ENCODE measurements at places on chromosomes 11 and 22.

GRCh38 chr11:60934124-60934789 is 10.0 kb downstream of the TMEM132A start:
- DNase-seq, result no peak

GRCh38 chr11:69489031-69489745 is 7.7 kb downstream of the LINC01488 start:
- no peak for DNase-seq

GRCh38 chr11:134072844-134073243 is 4.0 kb downstream of the JAM3 start:
- no peak for DNase-seq

DNA sequence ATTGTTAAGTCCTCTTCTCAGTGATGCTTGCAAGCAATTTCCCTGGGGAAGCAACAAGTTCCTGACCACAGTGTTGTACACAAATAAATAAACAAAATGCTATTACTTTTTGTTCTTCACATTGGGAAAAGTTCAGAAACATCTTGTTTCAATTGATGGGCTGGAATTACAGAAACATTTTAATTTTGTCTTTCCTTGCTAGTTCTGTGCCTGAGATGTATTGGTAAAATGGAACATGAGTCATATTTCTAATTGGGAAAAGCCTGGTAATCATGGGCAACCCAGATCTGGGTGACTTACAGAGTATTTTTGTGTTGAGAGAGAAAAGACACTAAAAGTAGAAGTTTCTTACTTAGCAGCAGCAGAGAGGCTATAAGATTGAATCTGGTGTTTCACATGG is 576 bp upstream of the BLID start:
- DNase-seq, result no peak

DNA sequence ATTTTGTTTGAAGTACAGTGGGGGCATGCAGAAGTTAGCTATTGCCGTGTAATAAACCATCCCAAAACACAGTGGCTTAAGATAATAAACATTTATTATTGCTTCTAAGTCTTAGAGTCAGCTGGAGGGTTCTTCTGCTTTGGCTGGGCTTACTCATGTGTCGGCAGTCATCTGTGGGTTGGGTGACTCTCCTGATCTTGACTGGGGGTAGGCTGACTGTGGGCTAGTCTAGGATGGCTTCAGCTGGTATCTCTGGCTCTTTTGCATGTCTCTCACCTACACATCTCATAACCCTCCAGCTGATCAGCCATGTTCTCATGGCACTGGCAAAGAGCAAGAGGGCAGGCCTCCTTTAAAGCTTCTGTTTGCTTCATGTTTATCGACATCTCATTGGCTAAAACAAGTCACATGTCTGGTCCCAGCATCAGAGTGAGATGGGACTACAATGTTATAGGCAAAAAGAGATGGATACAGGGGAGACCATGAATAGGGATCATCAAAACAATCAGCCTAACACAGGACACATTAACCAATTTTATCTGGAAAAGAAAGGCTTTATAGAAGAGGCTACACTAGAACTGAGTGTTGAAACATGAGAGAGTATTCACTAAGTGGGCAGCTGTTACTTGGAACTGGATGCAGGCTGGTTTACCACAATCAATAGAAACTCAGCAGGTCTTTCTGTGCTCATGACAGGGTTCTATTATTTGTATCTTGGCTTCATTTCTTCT is 5.1 kb downstream of the LRRC51 start:
- no peak for DNase-seq

DNA sequence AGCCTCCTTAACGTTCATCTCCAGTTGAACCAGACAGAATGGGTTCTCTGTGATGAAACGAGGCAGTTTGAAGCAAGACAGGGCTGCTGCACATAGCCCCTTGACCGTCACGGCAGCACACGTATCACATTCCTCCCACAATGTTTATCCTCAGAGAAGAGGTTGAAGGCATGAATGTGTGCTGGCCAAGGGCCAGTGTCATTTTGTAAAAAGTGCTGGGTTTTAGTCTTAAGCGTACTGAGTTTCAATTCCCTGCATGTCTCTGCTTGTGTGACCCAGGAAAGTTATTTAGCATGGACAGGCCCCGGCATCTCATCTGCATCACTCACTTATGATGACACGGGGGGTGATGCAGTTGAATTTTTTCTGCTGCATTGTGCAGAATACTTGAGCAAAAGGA is 31.6 kb downstream of the TTC12 start:
- no peak for DNase-seq

- no peak for DNase-seq
Observed at GRCh38 chr11:44585421-44585820, 20.0 kb downstream of the CD82 start.

- no peak for DNase-seq
Observed at GRCh38 chr22:27647540-27647939, 154.0 kb downstream of the MN1 start.

- DNase-seq, result no peak
Observed at GRCh38 chr22:27483095-27483785, 318.3 kb downstream of the MN1 start.

DNA sequence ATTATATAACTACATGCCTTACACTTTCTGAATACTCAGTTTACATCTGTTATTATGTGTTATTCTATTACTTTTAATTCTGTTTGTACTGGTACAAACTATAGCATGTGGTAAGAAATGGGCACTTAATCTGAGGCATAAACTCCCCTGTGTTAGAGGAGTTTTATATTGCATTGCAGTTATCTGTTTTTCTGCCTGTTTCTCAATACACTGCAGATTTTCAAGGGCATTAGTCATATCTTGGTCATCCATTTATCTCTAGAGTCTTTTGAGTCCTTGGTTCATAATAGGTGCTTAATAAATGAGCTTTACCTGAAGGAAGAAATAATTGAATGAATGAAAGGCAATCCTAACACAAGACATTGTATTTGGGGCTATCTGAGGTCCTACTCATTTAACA is 182.9 kb upstream of the CTSC start:
- no peak for DNase-seq

GRCh38 chr22:22731374-22731676 is 86.9 kb downstream of the GGTLC2 start:
- DNase-seq, result no peak

GRCh38 chr11:102436976-102437375 is 15.6 kb downstream of the TMEM123 start:
- no peak for DNase-seq

GRCh38 chr22:37353839-37354238 is 71.5 kb downstream of the CYTH4 start:
- no peak for DNase-seq

GRCh38 chr11:116857936-116858335 is 20.5 kb upstream of the APOA1 start:
- no peak for DNase-seq

DNA sequence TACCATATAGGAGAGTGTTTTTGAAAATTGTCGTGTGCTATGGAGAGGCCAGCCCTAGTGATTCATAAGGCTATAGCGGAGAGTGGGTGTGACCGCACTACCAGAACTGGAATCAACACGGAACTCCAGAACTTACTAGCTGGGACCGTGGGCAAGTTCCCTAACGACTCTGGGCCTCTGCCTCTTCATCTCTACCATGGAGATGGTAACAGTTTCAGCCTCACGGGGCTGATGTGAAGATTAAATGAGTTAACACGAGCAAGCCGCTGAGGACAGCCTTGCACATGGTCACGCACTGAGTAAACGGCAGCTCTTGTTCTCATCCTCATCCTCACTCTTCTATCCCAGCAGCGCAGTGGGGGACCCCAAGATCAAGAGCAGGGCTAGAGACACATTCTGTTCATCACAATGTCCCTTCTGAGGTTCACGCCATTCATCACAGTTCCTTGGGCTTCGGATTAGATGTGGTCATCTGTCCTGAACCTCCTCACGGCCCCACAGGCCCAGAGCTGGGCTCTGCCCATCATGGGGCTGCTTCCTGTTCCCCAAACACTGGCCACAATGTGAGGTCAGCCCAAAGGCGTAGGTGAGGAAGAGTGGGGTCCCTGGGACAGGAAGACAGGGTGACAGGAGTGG is 47.2 kb upstream of the CD5 start:
- DNase-seq, result no peak

DNA sequence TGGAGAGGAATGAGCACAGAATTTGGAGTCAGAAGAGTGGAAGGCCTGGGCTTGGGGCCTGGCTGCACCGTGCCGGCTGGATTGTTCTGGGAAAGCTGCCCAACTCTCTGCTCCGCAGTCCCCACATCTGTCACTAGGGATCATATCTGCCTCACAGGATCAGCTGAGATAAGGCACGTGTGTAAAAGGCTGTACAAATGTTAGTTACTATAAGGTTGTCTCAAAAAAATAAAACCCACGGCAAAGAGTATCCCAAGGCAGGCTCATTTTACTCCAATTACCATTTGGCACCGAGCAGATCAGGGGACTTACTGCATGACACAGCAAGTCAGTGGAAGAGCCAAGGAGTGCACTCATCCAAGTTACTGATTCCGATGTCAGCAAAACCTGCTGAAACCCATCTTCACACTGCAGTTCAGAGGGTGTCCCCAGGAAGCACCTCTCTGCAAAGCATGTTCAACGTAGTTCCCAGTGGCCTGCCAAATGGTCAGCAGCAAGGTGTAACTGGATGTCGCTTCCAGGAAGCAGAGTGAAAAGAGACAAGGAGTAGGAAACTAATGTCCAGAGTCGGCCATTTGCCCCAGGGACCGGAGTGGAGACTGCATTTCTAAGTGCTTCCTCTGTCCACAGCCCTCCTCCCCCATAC is 18.1 kb upstream of the MRTFA start:
- DNase-seq, result no peak

GRCh38 chr11:113372309-113372708 is 15.3 kb upstream of the ANKK1 start:
- no peak for DNase-seq

DNA sequence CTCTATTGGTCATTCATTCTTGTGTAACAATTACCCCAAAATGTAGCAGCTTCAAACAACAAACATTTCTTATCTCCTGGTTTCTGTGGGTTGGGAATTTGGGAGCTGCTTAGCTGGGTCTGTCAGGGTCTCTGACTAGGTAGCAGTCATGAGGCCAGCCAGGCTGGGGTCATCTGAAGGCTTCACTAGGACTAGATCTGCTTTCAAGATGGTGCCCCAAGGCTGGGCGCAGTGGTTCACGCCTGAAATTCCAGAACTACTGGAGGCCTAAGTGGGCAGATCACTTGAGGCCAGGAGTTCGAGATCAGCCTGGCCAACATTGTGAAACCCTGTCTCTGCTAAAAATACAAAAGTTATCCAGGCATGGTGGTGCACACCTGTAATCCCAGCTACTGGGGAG is 13.1 kb upstream of the SPDYC start:
- no peak for DNase-seq

DNA sequence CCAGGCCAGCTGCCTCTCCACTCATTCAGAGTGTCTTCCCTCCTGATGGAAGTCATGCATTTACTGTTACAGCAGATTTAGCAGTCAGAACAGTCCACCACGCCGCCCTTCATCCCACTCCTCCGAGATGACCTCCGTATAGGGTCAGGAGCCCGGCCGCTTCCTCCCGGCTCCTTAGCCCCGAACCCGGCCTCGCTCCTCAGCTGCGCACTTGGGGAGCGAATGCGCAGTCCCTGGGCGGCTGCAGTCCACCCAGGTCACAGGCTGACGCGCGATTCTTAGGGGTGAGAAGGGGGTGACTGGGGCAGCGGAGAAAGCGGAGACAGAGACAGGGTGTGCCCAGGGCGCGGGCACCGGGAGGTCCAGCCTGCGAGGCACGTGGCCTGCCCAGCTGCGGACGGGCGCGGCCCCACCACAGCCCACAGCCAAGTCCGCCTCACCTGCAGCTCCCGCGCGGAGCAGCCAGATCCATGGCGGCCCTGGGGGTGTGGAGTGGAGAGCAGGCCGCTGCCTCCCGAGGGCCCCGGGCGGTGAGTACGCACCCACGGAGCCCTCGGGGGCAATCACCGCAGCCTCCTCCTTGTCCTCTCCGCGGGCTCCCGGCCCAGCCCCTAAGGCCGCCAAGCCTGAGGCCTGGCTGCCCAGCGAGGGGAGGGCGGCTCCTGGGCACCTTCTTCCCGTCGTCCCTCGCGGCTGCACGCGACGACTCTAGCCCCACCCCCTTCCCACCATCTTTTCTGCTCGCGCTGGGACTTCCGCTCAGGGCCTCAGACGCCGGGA is 286.6 kb downstream of the BRD1 start:
- DNase-seq, result no peak

DNA sequence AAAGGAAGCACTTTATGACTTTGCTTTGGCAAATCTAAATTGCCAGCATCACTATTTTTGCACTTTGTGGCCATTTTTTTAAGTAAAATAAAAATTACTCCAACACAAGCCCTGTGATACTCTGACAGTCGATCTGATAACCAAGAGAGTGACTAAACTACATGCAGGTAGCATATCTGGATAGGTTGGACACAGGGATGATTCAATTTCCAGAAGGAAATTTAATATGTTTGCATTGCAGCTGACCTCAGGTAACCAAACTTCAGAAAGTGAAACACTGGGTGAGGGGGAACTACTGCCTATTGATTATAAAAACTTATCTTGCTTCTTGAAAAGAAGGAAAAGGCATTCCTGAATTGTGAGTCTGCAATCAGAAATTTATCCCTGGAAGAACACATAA is 13.9 kb downstream of the OR5B3 start:
- no peak for DNase-seq

DNA sequence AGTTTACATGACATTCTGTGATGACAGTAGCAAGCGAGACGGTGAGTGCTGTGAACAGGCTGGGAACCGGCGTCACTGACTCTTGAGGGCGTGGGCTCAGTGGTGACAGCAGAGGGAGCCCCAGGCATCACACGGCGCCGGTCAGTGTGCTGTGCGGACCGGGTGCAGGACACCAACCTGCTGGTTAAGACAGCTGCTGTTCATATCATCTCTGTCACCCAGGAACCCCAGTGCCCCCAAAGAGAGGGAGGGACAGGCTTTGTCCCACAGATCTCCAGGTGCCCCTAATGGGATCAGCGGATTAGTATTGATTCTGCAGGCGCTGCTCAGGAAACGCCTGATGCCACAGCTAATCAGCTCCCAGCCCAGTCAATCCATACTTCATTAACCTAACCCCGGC is 18.4 kb downstream of the B3GAT1 start:
- DNase-seq, result no peak

- no peak for DNase-seq
Observed at GRCh38 chr22:47203554-47203991, 441.1 kb downstream of the TBC1D22A start.

DNA sequence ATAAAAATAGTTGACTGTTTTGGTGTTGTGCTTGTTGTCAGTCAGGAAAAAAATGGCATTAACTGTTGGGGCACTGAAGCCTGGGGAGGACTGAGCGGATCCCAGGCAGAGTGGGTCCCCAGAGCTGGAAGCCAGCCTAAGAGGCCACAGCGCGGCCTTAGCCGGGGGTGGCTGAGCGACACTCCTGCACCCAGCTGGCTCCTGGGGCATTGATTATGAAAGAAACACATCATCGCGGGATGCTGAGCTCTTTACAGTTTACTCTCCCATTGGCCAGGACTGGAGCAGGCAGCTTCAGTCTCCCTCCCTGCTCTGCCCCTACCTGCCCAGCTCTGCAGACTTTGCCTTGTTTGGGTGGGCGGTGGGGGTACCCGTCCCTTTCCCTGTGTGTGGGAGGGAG is 121.5 kb downstream of the ST3GAL4 start:
- no peak for DNase-seq

DNA sequence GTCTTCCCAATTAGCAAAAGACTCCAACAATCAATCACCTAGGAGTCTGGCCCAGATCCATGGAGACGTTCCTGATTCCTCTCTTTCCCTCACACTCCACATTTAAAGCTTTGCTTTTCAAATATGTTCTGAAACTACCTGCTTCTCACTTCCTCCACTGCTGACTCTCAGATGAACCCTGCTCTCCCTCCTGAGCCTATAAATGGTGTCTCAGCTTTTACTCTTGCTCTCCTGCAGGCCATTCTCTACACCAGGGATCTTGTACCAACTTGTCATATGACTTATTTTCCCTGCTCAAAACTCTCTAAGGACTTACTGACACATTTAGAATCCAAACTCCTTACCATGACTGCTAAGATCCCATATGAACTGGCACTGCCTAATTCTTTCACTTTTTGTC is 138.4 kb upstream of the DDI1 start:
- DNase-seq, result no peak
